ENCODE measurements at places on chromosomes 5 and 9.

- no peak for DNase-seq
Measured at GRCh38 chr5:96374653-96375052, 58.4 kb downstream of the PCSK1 start.

DNA sequence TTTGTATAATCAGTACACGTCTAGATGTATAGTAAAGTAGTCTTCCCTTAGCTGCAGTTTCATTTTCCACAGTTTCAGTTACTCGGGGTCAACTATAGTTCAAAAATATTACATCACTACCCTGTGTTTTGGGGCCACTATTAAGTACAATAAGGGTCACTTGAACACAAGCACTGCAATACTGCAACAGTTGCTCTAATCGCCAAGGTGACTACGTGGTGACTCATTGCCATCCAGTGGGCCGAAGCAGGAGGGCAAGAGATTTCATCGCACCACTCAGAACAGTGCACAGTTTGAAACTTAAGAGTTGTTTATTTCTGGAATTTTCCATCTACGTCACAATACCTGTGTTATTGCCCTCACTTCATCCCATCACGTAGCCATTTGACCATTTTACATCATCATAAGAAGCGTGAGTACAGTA, at the start of gene ARL14EPL:
Gene ARL14EPL, plus strand, starts transcription at position 379 of the 424 bp plus-strand sequence. CDS start 18,994 bp downstream, outside the sequence.
- DNase-seq, result no peak

- peak; percentile 34 for DNase-seq
Measured at GRCh38 chr5:55600497-55601203, 65.9 kb upstream of the PLPP1 start.

DNA sequence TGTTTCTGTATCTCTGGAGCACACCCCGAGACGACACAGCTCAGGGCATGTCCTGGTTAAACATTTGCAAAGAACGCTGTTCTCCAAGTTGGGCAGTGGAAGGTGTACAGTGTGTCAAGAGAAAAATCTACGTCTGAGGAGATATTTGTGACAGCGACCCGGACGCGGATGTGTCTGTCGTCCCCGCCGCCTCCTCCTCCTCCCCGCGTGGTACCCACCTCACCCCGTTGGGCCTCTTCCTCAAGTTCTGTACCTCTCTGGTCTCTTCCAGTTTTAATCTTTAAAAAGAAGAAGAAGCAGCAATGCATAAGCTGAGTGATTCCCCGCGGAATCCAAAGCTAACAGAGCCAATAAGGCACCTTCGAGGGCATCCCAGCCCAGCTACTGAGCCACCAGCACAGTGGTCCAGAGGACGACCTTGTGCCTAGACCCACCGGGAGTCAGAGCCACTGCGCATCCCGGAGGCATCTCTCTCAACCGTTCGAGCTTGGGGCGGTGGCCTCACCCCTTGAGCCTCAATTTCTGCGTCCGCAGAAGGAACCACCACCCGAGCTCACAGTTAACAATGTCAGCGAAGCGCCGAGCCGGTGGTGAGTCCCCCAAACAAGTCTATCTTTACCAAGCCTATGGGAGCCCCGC, 467 bp downstream of the C9orf78 start:
- DNase-seq, result no peak

DNA sequence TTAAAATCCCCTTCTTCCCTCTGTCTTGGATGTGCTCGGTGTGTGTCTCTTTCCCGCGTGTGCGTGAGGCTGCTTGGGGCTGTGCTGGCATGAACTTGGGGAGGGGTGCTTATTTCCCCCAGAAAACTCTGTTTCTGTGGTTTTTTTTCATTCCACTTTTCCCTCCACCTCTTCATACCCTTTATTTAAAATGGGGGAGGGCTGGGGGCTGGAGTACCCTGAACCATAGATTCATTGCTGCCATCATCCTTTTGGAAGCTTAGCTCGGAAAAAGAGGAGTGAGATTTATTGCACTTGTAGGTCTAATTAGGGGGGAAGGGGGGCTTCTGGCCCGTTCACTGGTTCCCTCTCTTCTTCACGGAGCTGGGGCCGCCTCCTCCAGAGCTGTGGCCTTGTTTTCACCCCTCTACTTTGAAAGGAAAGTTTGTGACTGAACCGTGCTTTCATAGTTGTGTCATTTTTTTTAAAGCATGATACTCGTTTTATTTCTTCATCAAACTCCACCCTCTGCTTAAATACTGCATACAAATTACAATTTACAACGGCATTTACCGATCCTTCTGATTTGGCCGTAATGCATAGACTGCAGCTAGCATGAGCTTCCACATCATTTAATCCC, 2.9 kb downstream of the NR2F1 start:
- DNase-seq, result no peak

DNA sequence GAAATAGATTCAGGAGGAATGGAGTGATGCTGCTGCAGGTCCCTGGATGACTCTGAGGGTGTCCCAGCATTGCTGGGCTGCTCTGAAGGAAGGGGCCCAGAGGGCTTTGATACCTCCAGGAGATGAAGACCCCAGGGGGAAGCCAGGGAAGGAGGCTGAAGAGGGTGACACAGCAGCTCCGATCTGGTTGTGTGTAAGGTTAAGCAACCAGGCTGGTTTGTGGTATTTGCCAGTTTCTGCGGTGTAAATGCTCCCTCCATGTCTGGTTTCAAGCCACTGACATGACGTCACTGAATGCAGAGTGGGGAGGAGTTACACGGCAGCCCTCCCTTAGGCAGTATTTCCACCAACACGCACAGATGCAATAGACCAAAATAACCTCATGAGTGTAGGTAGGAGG, 40.0 kb upstream of the ORM1 start:
- peak; percentile 5 for DNase-seq

DNA sequence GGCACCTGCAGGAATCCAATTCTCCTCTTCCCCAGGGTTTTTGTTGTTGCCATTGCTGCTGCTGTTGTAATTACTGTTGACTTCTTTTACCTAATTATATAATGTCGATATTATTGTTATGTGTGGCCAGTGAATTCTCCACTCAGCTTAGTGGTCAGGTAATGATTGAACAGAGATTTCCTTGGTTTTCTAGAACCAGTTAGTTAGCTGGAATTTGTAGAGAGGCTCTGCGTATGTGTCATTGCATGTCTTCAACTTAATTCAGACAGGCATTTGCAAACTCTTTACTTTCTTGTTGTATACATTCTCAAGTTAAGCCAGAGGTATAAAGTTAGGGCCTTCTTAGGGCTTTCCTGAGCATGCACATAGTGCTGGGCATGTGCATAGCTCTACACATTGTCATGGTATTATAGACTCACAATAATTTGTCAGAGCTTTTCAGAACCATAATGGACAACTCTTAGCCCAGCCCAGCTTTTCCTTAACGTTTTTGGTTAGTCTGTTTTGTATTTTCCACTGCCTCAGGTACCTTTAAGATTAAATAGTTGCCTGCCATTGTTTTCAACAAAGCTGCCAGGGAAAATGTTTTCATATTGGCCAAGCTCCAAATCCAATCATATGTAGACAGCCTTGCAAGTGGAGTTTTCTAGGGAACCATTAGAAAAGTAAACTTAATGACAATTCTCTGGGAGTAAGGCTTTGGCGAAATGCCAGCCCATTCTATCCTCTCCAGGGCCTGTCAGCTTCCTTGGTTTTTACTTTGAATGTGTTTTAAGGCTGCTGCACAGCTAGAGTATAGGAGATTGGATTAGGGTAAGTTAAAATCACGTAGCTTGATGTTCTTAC, 68.1 kb downstream of the UBE2R2 start:
- DNase-seq, result peak; percentile 47

- DNase-seq, result no peak
Measured at GRCh38 chr5:158942217-158942616, 157.5 kb downstream of the EBF1 start.

GRCh38 chr9:74772121-74772520, 115.6 kb downstream of the TRPM6 start:
- no peak for DNase-seq

- no peak for DNase-seq
Measured at GRCh38 chr5:39520232-39520572, 95.4 kb upstream of the DAB2 start.

GRCh38 chr9:115687356-115687755, 466.2 kb upstream of the PAPPA start:
- no peak for DNase-seq

- DNase-seq, result peak; percentile 34
Measured at GRCh38 chr5:128782446-128782845, 182.8 kb upstream of the SLC27A6 start.

DNA sequence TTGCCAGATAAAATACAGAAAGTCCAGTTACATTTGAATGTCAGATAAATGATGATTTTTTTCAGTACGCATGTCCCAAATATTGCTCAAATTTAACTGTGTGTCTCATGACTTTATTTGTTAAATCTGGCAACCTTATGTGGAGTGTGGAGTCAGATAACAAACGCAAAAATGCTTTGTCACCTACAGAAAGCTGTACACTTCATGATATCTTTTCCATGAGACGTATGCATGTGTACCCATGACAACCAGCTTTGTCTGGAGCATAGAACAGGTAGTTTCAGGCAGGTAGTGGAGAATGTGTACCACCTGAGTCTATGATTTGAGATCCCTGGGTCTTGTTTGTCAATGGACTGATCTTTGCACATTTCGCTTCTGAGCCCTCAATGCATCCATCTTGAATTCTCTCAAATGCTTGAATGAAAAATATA, 105.5 kb upstream of the CPEB4 start:
- DNase-seq, result no peak

GRCh38 chr5:142433526-142434321, 108.9 kb upstream of the SPRY4 start:
- DNase-seq, result no peak

- DNase-seq, result no peak
Measured at GRCh38 chr9:119537138-119537537, 167.9 kb upstream of the BRINP1 start.

DNA sequence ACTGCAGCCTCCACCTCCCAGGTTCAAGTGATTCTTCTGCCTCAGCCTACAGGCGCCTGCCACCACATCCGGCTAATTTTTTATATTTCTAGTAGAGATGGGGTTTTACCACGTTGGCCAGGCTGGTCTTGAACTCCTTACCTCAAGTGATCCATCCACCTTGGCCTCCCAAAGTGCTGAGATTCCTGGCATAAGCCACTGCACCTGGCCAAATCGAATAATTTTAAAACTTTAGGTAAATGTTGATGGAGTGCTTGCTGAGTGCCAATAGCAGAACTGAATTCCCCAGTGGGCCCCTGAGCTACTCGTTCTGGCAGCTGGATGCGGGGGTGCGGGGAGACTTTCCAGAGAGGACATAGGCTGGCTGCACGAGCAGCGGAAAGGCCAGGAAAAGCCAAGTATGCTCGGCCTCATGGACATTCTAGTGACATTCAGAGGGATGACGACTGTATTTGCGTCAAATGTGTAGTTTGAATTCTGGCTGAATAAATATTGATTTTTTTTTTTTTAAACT, 16.8 kb downstream of the TRAF2 start:
- DNase-seq, result no peak

DNA sequence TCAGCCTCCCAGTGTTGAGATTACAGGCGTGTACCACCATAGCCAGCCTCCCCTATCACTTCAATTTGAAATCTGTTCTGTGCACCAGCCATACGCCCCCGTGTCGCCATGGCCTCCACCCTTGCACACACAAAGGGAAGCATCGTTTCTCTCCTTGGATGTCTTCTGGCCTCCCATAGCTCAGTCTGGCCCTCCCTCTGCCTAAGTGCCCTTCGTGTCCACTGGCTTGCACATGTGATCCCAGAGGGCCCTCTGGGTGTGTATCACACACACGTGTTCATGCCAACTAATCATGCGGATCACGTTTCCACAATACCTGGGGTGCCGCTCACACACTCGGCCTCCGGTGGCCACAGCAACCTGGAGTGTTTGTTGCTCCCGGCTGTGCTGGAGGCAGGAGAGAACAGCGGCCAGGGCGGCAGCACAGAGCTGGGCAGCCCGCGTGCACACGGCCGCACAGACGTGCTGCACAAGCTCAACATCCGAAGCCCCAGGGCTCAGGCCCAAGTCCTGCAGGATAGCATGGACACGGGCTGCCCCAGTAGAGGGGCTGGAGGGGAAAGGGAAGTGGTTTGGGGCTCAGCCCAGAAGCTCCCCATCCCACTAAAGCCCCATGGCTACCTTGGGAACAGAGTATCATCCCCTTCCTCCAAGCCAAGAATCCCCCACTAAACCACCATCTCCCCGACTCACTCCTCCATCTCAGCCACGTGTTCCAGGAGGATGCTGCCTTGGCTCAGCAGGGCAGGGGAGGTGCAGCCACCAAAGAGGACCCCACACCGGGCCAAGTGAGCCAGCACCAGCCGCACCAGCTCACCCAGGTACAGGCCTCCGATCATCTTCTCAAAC, 10.9 kb downstream of the HK3 start:
- no peak for DNase-seq

DNA sequence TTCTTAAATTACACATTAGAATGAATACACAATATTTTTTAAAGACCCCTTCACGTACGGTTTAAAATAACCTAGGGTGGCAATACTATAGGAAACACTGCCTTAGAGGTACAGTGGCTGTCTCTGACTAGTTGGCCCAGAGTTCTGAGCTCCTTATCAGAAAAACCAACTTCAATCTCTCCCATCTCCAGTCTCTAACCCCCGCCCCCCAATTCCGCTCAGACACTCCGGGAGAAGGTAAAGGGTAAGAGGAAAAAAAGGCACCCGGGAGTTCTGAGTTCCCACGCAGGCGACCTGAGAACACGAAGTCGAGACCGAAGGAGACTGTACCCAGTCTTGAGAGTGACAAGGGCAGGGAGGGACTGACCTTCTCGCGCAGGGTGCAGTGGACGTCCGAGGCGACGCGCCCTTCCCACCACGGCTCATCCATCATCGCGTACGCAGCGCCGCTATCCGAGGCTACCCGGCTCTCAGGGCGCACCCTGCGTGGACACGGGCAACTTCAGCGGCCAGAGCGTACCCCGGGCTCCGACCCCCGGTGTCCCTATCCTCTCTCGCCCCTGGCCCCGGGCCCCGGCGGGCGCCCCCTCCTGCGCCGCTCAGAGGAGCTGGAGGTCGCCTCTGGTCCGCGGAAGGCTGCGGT, 752 bp downstream of the CCNJL start:
- DNase-seq, result no peak

GRCh38 chr9:127494304-127494702, 43.0 kb downstream of the LRSAM1 start:
- peak; percentile 28 for DNase-seq

GRCh38 chr9:85223506-85224125, 518.1 kb downstream of the AGTPBP1 start:
- DNase-seq, result no peak

DNA sequence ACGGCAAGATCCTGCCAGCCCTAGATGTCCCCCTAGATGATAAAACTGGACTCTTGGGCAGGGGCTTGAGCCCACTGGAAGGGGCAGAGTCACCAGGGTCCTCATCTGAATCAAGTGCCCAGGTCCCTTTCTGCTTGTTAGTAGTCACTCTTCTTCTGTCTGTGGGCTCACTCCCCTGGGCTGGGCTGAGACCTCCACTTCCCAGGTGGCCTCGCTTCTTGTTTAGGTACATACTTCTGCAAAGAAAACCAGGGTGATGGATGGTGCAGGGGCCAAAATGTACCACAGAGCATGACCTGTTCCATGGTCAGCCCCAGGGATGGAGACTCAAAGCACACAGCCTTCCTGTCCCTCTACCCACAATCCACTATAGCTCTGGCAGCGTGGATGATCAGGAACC, 845 bp upstream of the SLC46A2 start:
- DNase-seq, result no peak
